ENCODE measurements at places on chromosomes 2 and 18.

DNA sequence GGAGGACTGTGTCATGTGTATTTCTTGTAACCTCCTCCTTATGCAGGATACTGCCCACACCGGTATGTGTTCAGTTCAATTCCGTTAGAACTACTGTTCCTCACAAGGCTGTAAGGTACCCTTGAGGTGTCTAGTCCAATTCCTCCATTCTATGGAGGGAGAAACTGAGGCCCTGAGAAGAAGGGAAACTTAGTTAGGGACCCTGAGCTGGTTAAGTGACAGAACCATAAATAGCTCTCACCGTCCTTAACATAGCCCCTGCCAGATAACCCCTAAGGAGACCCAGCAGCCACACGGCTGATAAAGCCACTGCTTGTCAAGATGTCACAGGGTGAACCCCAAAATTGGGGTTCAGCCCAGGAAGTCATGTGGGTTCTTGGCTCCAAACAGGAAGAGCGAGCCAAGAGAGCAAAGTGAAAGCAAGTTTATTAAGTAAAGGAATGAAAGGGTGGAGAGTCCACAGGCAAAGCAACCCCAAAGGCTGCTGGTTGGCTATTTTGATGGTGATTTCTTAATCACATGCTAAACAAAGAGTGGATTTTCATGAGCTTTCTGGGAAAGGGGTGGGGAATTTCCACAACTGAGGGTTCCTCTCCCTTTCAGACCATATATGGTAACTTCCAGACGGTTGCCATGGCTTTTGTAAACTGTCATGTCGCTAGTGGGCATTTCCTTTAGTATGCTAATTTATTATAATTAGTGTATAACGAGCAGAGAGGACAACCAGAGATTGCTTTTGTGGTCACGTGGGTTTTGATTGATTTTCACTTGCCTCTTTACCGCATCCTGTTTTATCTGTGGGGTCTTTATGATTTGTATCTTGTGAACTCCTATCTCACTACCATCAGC, 83.4 kb upstream of the RTN4 start:
- no peak for DNase-seq

GRCh38 chr2:138271467-138271866, 230.1 kb upstream of the SPOPL start:
- DNase-seq: no peak

DNA sequence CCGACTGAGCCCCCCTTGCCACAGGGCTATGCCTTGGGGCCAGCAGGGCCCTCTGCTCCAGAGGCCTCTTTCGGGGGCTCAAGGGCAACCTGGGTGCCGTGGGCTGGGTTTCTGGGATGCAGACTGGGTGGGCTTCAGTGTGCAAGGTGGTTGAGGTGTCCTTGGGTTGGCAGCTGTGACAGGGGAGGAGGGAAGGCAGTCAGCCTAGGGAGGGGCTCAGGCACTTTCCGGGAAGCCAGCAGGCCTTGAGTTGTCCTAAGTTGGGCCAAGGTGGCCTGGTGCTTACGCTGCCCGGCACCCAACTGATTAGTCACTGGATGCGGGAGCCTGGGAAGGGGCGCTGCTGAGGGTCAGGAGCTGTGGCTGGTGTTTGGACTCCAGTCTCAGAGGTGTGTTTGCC, 199.5 kb downstream of the TWIST2 start:
- DNase-seq: no peak

GRCh38 chr2:36708041-36708741, 11.7 kb downstream of the VIT start:
- DNase-seq: no peak

GRCh38 chr2:24182507-24182906, 7.7 kb downstream of the FAM228A start:
- no peak for DNase-seq
